ENCODE measurements at places on chromosomes 13 and 19.

GRCh38 chr13:28820099-28821051 is at the start of gene MTUS2:
Gene MTUS2 (plus strand): TSS chr13:28820339.
- no peak for DNase-seq

DNA sequence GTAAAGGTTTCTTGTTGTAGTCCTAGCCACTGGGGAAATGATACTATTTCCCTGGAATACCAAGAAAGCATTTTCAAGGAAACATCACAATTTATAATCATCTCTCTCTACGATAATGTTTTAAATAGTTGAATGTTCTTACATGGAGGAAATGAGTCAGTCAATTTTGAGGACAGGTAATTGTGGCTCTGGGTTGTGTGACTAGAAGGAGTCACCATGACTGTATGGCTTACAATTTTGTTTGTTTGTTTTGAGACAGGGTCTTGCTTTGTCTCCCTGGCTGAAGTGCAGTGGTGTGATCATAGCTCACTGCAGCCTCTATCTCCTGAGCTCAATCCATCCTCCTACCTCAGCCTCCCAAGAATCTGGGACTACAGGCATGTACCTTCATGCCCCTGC is 47.4 kb downstream of the COG3 start:
- DNase-seq: no peak

- DNase-seq: no peak
These were observed 169.0 kb downstream of the TBC1D4 start for GRCh38 chr13:75312884-75313520.

- DNase-seq: no peak
These were observed 79.5 kb upstream of the ZNF835 start for GRCh38 chr19:56751078-56751489.

DNA sequence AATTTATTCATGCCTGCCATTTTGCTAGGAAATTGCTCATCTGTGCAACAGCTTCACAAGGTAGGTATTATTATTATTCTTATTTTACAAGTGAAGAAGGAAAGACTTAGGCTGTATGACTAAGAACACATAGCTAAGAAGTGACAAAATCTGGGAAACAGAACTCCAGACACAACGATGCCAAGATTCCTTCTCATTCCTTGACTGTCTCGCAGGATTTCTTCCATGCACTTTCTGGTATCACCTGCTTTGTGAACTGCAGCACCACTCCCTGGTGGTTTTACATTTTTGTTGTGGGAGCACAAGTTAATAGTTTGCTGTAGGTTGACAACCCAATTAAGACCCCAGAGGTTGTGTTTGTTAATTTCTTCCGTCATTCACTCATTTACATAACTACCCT is 188.5 kb downstream of the LACC1 start:
- no peak for DNase-seq

DNA sequence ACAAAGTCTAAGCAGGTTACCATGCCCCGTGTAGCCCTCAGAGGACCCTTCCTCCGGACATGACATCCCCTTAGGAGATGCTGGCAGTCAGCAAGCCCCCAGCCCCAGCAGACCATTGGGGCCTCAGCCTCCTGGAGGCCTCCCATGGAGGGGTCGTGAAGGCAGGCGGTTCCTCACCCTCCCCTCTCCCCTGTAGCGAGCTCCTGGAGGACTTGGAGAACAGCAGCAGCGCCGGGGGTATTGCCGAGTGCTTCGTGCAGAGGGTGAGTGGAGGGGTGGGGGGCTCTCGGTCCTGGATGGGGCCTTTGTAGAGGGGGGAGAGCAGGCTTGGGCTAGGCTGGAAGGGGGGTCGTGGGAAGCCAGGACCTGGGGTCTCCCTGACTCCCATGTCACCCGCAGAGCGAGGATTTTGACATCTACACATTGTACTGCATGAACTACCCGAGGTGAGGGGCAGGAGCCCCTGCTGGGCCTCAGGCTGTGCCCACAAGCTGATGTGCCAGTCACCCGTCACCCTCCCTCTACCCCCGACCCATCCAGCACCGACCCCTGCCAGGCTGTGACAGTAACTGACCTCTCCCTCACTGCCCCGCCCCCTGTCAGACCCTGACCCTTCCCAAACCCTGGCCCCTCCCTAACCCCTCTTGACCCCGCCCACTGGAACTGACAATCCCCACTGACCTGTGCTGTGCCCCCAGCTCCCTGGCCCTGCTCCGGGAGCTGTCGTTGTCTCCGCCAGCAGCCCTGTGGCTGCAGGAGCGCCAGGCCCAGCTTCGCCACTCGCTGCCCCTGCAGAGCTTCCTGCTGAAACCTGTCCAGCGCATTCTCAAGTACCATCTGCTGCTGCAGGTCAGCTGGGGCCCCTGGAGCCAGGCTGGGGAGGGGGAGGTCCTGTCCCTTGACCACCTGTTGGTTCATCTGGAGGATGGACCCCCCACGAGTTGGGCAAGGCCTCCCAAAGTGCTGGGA is 4.0 kb downstream of the PLEKHG2 start:
- no peak for DNase-seq

DNA sequence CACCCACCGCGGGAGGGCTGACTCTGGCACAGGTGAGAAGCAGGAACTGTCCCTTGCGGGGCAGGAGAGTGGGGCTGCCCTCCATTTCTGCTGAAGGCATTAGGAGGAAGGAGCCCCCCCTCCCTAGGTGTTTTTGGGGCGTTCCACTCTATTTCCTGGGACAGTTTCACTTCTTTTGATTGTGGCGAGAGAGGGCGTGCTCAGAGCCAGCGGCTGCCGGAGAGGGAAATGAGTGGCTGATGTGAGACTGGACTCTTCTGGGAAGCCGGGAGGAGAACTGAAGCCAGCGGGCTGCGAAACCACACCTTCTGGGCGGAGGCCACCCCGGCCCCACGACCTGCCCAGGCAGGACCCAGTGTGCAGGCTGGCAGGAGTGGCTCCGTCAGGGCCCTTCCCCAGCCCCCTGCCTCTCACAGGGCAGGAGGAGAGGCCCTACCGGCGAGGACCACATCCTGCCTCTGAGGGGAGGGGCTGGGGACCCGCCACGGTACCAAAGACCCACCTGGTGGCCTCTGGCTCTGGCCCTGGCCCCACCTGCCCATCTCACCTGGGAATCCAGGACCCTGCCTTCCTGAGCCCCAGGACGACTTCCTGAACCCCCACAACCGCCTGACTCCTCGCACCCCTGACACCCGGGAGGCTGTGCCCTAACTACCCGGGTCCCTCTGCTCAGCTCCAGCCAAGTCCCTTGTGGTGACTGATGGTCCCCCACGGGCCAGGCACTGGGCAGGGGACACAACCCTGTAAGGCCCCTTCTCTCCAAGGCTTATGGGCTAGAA is 25.9 kb downstream of the MPND start:
- DNase-seq: no peak

- no peak for DNase-seq
These were observed 14.0 kb downstream of the JOSD2 start for GRCh38 chr19:50497022-50497405.

DNA sequence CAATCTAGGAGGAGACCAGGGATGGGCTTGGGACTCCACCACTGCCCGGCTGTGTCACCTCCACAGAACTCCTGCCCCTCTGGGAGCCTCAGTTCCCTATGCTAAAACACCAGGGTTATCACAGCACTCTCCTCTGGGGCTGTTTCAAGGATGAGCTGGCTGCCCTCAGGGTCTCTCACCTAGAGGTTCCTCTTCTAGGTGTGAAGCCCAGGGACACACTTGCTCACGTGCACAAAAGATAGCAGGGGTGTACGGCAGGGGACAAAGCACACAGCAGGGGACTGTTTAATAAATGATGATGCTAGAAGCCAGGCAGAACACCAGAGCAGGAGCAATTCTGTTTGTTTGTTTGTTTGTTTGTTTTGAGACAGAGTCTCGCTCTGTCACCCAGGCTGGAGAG is 16.8 kb upstream of the LYPD3 start:
- no peak for DNase-seq

DNA sequence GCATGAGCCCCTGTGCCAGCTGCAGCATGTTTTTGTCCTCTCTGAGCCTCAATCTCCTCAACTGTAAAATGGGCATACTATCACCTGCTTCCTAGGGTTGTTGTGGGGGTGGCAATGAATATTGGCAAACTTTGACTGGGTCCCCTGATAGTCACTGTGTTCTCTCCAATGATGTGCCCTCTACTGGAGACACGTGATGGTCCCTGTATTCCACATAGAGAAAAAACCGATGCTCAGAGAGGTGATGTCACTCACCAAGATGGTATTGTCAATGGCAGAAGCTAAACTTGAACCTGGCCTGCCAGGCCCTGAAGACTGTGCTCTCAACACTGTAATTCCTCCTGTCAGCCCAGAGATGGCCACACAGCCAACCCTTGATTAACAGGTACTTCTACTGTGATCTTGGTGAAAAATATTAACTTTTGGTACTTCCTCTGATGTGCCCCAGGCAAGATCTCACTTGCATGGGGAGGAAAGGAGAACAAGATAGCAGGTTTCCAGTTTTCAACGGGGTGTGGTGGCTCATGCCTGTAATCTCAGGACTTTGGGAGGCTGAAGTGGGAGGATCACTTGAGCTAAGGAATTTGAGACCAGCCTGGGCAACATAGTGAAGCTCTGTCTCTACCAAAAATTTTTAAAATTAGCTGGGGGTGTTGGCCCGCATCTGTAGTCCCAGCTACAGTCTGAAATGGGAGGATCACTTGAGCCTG is 3.6 kb downstream of the CEACAM20 start:
- no peak for DNase-seq

DNA sequence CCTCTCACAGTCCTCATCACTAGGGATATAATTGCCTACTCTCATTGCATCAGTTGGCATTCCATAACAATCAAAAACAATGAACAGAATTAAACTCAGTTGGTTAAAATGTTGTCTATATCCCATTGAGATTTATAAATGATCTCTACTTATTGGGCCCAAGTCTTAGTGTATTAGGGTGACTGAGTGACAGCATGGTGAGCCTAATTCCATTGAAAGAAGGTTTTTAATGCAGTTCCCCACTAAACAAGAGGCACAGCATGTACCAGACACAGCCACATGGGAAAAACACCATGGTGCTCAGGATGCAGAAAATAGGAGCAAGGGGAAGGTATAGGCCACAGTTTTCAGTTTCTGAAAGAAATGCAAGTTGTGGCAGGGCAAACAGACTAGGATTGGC is 208.4 kb downstream of the RFC3 start:
- no peak for DNase-seq

GRCh38 chr19:5913739-5914357 is at the start of gene CAPS:
Gene CAPS (plus strand): TSS chr19:5914254. CDS start chr19:5914407, 153 bp downstream.
- no peak for DNase-seq

- DNase-seq: no peak
These were observed 75.6 kb downstream of the SPACA7 start for GRCh38 chr13:112451512-112452379.

GRCh38 chr19:4914736-4915501 is 5.6 kb downstream of the UHRF1 start:
- DNase-seq: no peak

DNA sequence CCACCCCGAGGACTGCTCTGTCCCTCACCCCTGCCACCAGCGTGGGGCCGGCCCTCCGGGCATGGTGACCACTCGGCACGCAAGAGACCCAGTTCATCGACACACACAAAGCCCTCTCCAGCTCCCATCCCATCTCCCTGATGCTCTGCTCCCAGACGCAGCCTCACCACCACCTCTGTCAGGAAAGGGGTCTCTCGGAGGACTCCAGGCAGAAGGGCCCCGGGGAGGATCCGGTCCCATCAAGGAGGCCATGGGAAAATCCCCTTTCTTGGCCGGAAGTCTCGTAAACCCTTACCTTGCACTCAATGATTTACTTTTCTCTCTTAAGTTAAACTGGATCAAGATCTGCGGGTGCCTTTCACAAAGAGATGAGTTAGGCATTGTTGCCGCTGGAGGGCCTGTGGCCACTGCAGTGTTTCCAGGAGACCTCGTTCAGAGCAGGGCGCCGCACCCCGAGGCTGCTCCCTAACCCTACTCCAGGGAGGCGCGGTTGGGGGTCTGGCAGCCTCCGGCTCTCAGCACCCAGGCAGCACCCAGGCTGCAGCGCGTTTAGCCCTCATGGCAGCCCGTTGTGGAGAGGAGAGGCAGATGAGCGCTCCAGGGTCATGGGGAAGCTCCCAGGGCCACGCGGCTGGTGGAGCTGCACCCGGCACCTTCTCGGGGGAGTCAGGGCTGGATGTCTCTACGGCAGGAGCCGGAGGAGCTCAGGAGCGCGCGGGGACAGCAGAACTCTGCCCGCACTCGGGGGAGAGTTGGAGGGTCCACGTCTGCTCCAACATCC is 31.0 kb downstream of the C2CD4C start:
- no peak for DNase-seq

- DNase-seq: no peak
These were observed 6.9 kb upstream of the AMER2 start for GRCh38 chr13:25179011-25179410.

GRCh38 chr13:28735481-28736029 is 16.8 kb upstream of the SLC46A3 start:
- no peak for DNase-seq

GRCh38 chr13:67935626-67936025 is 705.5 kb upstream of the PCDH9 start:
- DNase-seq: no peak

GRCh38 chr13:40318366-40318765 is 348.1 kb downstream of the FOXO1 start:
- no peak for DNase-seq

DNA sequence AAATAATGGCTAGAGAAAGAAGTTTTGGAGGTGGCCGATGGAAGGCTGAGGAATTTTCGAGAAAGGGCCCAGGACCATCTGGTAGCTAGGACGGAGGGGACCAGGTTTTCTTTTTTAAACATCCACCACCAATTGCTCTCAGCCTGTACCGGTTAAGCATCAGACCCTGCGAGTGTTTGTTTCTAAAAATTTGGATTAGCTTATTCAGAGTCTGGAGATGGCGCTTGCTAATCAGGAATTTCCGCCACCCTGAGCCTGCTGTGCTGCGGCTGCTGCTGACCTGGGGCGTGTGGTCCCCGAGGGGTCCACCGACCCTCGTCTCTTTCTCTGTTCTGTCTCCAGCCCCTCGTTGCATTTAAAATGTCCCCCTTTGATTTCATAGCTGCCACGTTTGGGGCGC is 2.0 kb downstream of the UHRF1 start:
- no peak for DNase-seq

DNA sequence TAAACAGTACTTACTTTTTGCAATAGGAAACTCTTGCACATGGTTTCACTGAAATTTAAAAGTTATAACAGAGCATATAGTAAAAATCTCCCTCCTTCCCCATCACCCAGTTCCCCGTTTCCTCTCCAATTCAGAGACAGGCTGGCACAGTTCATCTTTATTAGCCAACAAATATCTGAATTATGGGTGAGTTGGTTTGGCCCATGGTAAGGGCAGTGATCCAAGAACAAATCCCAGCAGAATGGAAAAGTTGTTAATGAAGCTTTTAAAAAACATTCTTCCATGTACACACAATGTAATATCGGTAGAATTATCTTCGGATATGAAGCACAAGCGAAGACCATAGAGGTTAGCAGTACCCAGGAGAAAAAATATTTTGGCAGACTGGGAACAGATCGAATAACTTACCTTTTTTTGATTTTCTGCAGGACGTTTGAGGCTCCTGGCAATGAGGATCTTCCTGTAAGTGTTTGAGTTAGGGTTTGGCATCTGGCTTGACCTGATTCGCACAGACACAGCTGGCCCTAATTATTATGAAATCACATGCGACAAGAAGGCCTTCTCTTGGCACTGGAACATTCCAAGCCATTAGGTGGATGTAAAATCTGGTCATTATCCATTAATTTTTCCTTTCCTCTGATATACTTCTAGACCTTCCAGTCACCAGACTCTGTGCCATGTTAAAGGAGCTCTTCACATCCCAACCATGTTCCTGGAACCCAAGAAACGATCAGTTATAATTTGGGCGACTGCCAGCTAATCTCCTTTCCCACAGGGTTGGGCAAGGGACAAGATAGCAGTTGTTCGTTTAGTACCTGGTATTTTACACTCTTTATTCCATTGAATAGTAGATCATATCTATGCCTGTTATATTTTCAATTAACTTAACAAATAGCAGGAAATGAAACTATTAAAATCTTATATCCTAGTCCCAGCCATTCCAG is 139.4 kb upstream of the TSC22D1 start:
- DNase-seq: no peak

- no peak for DNase-seq
These were observed 29.7 kb downstream of the USPL1 start for GRCh38 chr13:30647420-30647819.
